ENCODE measurements at places on chromosomes 5 and 9.

DNA sequence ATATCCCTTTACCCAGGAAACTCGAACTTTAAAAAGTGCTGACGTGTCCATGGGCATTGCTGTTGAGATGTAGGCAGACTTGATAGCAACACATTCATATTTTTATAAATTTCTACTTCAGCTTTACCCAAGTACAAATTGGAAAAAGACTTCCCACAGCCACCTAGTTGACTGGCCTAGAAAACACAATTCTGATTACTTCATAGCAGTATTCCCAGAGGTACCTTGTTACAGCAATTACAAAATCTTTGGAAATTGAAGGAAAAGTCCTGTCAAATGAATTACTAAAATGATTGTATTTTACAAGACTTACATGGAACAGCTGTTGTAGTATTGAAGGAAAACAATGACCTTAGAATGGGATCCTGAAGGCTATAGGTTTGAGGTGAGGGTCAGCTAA is 130.7 kb upstream of the NREP start:
- DNase-seq: no peak

DNA sequence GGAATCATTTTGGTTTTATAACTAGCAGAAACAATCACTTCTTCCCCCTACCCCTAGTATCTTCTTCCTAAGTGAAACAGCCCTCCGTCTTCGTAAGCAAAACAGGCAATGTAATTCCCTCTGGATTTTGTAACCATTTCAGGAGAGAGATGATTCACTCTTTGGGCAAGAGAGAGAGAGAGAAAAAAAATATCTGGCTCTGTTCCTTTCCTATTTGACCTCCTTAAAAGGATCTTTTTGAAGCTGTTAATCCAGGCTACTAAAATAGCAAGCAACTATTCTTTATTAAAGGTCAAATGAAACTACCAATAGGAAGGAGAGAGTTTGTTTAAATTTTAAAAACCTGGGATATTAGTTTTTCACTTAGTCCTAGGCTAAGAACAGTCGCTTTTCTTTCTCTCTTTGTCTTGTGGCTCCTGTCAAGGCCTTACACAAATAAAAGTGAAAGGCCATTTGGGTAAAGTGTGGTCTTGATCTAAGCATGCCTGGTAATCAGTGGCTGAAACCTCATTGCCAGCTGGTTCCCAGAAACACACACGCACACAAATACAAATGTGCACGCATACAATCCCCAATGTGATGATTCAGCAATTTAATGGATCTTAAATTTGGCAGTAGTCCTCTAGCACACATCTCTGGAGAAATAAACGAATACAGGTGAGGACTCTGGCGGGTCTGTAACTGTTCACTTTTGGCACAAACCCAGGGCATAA is 70.2 kb downstream of the PRUNE2 start:
- DNase-seq: no peak

GRCh38 chr5:103422756-103423155 is 139.8 kb downstream of the NUDT12 start:
- DNase-seq: no peak

- DNase-seq: no peak
Measured at GRCh38 chr5:56078278-56079156, 83.8 kb upstream of the IL6ST start.

- DNase-seq: no peak
Measured at GRCh38 chr9:36337002-36337401, 63.1 kb downstream of the RNF38 start.

- DNase-seq: peak; percentile 18
Measured at GRCh38 chr9:36008774-36009300, 27.9 kb upstream of the RECK start.

- no peak for DNase-seq
Measured at GRCh38 chr5:143233031-143233430, 170.5 kb downstream of the NR3C1 start.

DNA sequence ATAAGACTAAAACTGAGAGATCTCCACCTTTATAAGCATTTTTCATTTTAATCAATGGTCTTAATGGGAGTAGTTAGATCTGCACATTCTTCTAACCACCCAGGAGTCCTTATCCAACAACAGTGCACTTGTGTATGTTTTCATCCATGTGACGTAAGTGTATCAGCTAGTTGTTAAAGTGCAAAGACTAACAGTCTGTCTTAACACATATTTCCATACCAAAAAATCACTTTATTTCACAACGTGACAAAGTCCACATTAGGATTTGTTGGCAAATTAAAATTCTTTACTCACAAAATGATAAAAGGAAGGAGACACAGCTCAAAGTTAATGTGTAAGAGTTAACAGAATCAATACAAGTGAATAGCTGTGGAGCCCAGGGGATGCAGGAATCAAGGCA is 1.9 kb upstream of the SMC2 start:
- no peak for DNase-seq

DNA sequence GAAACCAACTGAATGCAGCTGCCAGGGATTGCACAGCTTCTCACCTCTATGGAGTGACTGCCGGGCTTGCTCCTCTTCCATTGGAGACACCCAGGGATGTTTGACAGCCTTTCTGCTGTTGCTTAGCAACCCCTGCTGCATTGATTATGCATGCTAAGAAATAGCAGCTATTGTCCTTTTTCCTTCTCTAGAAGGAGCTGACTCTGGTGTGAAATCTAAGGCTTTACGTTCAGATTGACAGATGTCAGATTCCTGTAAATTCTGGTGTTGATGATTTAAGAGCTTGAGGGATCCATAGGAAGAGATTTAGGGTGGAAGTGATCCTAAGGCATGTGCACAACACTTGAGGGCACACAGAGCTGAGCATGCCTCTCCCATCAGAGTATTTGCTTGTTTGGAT is 267.7 kb downstream of the NTRK2 start:
- DNase-seq: no peak

Measured in GM12891 (cell line).